Activated CD4-positive, alpha-beta T cell treated with anti-CD3 and anti-CD28 coated beads for 1 hour (primary cell): ENCODE measurements at places on chromosomes 6 and 20.

GRCh38 chr6:150622941-150623874 is 23.5 kb downstream of the PLEKHG1 start:
- no peak for DNase-seq

DNA sequence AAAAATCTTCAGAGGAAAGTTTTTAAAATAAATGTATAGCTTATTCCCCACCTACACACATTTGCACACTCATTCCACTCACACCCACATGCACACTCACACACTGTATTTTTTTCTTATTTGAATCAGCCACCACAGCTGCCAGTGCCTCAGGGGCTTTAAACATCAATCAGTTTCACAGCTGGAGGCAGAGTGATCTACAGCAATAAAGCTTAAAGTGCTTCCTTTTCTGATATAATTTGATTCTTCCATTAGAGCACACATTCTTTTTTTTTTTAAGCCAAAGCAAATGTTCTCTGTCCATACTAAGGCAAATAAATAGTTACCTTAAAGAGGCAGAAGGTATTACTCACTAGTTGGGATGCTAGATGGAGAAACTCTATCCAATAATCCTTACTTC is 498.8 kb upstream of the POU3F2 start:
- no peak for DNase-seq

DNA sequence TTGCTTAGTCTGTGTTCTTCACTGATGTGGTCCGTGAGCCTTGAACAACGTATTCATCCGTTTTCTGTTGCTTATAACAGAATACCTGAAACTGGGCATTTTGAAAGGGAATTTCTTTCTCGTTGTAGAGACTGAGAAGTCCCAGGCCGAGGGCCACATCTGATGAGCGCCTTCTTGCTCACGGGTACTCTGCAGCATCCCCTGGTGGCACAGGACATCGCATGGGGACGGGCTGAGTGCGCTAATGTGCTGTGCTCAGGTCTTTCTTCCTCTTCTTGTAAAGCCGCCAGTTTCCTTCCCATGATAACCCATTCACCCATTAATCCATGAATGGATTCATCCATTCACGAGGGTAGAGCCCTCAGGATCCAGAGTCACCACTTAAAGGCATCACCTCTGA is 161.0 kb downstream of the NFATC2 start:
- no peak for DNase-seq

- DNase-seq: no peak
Observed at GRCh38 chr6:45509426-45509825, 131.7 kb upstream of the SUPT3H start.

DNA sequence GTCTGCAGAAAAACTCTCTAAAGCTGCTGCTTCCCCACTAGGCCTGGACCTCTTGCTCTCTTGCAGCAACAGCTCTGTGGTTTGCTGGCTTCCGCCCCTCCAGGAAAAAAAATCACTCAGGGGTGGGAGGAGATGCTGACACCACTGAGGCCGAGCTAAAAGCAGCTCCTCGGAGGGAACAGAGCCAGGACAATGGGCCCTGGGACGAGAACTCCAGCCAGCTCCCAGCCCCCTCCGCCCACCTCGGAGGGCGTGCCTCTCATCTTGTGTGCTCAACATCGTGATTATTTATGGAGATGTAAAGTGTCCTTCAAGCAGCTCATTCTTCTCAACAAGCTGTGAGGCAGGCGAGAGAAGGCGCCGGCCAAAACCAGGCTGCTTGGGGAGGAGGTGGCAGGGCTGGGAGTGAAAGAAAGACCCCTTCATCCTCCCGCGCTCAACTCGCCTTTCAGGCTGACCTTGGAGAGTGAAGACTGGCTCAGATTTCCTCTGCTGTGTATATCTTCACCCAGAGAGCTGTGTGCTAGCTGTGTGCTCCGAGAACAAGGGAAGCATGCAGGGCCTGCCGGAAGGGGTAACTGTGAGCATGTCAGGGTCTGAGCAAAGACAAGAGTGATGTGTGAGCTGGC is 53.5 kb upstream of the LRFN2 start:
- no peak for DNase-seq

GRCh38 chr6:106107043-106107613 is 21.0 kb downstream of the PRDM1 start:
- DNase-seq: no peak

DNA sequence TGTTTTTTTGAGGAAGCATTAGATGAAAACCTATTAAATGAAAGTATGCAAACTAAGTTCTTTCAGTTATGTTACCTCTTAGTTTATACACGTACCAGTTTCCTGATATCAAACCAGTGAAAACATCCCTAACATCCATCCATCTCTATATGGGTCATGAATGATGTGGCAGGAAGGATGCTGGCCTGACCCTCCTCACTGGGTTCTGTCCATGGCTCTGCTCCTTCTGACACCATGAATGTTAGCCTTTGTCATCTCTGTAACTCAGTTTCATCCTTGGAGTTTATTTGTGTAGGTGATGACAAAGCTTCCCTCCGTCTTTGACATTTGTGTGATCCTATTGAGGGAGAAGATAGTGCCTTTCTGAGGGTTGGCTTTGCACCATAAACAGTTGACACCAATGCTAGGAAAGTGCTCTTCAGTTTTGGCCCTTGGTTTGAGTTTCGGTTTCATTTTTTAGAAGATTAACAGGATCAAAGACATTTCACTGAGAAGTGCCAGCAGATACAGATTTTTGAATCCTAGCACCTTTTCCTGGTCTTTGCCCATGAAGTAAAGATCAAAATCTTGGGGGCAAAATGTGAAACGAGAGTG is 72.0 kb upstream of the SCGN start:
- no peak for DNase-seq

DNA sequence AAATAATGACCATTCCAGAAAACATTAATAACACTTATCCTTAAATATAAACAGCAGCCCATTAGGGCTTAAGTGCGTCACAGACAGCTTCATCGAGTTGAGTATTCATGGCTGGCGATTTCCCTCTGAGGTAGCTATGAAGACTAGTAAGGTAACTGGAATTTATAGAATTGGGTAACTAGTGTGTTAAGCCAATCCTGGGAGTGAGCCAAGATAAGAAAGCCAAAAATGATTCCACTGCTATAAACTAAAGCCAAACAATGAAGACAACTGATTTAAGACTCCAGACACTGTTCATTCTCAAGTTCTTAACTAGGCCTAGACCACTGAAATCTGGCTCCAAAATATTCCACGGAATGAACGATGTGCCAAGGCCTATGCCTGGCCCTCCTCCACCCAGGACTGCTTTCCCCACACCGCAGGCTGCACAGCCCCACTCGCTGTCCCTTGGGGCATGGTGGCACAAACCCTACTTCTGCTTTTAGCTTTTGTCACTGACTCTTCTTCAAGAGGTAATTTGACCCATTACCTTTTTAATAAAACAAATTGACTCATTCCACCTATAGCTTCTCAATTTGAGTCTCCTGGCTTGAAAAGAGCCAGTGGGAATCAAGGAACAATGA is 66.0 kb downstream of the BLOC1S5 start:
- no peak for DNase-seq

- DNase-seq: no peak
Observed at GRCh38 chr6:56660381-56660730, 17.7 kb upstream of the DST start.

DNA sequence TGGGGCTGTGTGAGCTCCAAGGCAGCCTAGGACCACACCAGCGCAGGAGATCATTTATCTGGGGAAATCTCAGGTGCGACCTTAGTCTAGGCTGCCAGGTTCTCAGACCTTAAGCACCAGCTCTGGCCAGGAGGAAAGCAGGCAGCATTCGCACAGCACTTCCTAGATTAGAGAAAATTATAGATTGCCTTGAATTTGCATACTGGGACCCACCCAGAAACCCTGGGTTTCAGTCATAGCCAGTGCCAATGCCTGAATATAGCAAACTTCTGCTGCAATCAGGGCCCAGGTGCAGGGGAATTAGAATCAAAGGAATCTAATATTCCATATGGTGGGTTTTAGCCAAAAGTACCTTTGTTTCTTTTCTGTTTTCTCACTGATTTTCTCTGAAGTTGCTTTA is 204.3 kb upstream of the CST7 start:
- no peak for DNase-seq

GRCh38 chr20:49513517-49513916 is 31.0 kb upstream of the KCNB1 start:
- DNase-seq: no peak
